NCI-H2081 treated with DMSO at 0.1 percent for 48 hours (cell line): ENCODE measurements at places on chromosomes 2 and 18.

GRCh38 chr2:61356958-61357350, 113.9 kb downstream of the USP34 start:
- no peak for DNase-seq

DNA sequence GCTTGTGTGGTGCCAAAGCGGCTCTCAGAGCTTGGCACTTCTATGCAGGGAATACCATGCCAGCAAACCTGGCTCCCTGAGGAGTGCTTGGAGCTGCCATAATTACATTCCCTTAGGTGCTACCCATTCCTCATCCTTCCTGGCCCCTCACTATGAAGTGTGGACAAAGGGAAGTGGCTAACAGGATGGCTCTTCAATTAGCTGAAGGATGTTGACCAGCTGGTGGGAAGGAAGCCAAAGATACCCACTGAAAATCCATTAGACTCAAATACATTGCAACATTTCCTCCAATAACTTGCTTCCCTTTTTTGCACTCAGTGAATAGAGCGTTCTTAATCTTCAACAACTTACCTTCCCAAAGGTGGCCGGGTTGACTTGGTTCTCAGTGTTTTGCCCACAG, 8.5 kb downstream of the RFX8 start:
- no peak for DNase-seq

GRCh38 chr2:206432193-206433082, 10.9 kb upstream of the ADAM23 start:
- DNase-seq, result no peak

DNA sequence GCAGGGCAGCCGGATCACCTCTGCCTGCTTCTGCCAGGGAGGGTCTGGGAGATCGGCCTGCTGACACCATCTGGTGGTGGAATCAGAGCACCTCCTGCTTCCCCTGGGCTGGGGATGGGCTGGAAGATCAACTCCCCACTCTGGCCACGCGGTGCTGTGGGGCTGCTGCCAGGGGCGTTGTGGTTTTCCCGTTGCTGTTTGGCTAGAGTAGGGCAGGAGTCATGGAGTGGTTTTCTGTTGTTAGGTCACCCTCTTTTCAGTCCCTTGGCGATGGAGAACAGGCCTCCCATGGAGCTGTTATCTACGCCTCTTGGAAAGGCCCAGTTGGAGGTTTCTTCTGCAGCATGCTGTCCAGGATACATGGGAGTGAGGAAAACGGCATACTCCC, 15.2 kb downstream of the BCL2L11 start:
- no peak for DNase-seq

DNA sequence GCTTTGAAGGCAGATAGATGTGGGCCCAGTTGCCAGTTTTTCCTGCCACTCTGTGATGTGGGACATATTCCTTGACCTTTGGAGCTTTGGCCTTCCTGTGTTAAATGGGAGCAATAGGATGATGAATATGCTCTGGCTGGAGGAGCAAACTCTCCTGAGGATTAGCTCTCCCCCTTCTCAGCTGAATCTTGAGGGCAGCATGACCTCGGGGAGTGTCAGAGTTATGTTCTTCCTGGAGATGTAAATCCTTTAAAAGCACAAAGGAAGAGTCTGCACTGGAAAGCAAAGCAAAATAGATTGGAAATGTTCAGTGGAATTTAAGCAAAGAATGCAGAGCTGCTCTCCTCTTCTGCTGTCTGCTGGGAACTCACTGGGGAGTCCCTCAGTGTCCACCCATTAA, 160.1 kb downstream of the ALK start:
- DNase-seq, result no peak

DNA sequence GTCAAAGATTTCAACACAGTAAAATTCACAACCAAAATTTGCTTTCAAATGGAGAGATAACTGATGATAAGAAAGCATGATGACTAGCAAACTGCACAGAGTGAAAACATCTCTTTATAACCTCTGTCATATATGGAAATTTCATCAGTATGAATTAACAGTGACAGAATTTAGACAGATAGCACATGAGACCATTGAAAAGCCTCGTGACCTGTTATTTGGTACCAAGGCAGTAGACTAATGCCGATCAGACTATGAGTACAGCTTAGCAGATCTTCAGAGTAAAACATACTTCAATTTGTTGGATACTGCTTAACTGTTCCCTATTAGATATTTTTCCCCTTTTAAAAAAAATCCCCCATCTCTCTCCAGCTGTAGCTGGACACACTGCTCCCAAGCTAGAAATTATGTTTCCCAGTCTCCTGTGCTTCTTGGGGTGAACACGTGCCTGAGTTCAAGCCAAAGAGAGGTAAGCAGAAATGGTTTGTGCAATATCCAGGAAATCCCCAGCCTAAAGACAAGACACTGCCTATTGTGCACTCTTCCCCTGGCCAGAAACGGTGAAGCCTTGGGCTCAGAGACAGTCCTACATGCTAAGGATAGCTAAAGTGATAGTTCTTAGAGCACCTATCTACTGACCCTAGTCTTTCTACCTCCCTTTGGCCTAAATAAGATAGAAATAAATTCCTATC, 256.1 kb downstream of the NCKAP5 start:
- DNase-seq, result no peak

DNA sequence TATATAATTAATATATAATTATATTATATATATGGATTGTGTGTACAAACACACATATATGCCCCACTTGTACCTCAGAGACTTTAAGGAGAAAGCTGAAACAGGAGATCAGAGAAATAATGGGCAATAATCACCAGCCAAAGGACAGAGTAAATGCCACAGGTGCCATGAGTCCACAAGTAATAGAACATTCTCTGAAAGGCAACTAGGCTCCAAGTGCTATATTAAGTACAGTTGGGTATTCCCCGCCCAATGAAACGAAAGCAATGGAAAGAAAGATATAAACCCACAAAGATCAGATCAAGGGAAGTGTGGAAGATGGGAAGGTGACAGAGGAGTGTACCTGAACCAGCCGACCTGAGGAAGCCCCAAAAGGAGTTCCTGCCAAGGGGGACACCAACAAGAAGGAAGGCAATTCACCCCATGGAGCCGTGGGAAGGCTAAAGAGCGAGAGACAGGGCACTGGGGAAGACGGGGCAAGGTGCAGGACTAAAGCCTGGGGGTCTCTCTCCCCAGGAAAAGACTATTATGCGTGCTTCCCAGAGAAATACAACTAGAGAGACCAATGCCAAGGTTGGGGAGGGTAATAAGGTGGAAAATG, 19.0 kb downstream of the DYM start:
- no peak for DNase-seq

GRCh38 chr2:8328217-8328616, 353.6 kb upstream of the ID2 start:
- DNase-seq, result no peak

DNA sequence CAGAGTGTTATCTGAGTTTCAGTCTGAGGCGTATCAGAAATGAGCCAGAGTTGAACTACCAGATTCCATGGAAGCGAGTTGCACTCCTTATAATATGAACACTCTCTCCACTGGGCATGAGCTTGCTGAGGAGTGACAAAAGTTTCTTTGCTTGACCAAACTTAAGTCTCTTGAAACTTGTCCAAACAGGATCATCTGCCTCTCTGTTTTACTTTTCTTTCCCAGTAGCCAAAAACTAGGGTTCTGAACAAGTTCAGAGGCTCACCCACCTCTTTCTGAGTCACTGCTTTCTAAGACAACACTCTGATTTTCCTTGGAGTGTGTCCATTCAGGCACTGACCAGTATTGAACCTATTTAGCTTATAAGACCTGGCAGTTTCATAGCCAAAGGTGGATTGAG, 233.2 kb upstream of the TCF4 start:
- no peak for DNase-seq

GRCh38 chr2:84276590-84277255, 182.4 kb downstream of the SUCLG1 start:
- DNase-seq, result no peak

GRCh38 chr2:100524331-100524730, 38.5 kb upstream of the PDCL3 start:
- DNase-seq, result no peak

GRCh38 chr2:168692132-168692744, 110.2 kb upstream of the NOSTRIN start:
- no peak for DNase-seq

DNA sequence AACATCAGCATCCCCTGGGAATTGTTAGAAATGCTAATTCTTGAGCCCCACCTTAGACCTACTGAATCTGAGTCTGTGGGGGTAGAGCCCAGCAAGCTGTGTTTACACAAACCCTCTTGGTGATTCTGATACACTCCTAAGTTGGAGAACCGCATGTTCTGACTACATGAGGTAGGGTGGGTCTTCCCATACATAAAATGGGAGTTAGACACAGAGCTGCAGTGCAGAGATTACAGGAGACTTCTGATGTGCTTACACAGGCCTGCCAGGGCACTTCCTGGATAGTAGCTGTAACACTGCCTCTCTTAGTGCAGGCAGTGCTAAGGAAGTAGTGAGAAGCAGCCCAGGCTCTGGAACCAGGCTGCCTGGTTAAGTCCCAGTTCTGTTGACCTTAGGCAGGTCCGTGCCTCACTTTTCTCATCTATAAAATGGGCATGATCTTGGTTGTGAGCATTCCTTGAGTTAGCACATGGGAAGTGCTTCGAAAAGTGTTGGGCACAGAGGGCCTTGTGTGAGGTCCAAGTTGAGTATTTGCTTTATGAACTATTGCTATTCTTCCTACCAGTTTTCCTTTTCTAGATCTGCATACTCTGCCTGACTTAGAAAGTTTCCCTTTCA, 67.3 kb downstream of the GLI2 start:
- no peak for DNase-seq

GRCh38 chr2:48066000-48066399, 159.7 kb upstream of the FBXO11 start:
- DNase-seq, result no peak

DNA sequence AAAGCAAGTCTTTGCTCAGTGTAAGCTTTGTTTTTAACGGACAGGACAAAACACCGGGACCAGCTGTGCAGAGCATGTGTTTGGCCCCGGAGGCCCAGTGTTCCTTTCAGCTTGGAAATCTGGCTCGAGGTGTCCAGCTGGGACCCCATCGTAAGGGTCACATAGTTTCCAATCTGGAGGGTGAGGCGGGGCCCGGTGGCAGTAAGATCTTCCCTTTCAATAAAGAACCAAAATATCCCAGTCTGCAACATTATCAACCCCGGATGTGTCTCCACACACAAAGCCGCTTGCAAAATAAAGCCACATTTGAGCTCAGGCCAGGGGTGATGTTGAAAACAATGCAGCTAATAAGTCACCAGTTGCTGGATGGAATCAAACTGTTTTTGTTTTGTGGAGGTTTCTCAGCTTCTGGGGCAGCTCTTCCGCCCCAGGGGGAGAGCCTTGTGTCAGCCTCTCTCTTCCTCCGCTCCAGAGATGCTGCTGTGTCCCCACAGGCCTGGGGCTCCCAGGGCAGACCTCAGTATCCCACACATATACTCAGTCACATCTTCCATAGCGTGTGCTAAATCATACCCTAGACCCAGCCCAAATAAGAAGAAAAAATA, 138.6 kb upstream of the GLI2 start:
- no peak for DNase-seq

DNA sequence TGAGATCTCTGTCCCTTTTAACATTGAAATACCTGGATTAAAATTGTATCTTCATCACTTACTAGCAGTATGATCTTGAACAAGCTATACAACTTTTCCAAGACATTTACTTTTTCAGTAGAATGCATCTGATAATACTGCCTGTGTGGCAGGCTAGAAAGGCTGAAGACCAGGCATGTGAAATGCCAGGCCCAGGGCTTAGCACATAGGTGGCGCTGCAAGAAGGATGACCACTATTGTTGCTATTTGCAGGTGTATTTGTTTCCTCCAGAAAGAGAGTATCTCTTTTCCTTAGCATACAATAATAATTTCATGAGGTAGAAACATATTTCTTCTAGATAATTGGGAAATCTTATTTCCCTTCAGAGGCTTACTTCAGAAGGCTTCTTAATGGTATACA, 331.3 kb downstream of the THSD7B start:
- no peak for DNase-seq

DNA sequence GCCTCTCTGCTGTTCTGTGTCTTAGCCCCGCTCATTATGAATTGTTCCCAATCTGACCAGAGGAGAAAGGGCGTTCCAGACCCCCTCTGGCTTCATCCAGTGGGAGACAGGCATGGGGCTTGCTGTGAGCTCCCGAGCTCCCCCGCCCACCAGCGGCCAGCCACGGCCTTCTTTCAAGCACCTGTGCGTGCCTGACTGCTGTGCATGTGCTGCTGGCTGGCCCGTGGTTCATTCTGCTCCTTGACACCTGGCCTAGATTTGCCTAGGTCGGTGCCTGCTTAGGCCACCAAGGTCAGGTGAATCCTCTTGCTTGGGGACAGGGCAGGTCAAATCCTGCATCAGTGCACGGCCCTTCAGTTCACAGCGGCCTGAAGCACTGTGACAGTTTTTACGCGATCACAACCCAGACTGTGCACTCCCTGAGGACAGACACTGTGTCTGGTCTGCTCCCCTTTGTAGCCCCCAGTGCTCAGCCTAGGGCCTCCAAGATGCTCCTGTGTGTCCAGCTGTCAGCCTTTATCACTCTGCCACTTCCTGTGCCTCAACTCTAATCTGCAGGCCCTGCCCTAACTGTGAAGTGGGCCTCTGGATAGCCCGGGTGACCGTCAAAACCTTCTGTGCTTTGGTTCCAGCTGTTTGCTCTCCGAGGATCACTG, 3.6 kb upstream of the LPIN1 start:
- no peak for DNase-seq

DNA sequence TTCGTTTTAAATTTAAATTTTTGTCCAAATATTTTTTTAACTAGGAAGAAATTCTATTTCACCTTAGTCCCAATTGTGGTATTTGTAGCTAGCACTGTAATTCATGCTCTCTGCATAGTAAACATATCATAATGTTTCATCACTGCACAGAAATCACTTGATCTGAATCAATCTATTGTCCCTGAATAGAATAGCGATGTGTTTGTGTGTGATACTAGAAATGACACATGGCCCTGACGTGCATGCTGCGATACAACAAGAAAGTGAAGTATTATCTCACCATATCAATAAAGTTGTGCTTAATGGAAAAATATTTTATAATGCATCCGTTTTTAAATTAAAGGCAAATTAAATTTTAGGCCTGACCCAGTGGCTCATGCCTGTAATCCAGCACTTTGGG, 10.0 kb downstream of the TTL start:
- no peak for DNase-seq

DNA sequence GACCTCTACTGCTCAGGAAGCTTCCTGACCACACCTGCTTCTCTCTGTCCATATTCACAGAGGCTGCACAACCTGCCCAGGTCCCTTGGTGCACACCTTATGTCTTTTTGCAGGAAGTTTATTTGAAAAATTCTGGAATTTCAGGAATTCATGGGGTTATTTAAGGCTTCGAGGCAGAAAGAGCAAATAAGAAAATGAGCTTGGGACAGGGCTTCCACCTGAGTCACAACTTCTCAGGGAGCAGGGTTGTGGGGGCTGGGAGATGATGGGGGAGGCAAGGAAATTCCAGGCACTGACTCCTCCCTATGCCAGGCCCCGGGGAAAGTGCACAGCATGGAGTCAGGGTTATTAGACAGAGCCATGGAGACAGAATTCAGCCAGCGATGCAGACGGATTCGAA, 57.7 kb downstream of the INHBB start:
- DNase-seq, result no peak

DNA sequence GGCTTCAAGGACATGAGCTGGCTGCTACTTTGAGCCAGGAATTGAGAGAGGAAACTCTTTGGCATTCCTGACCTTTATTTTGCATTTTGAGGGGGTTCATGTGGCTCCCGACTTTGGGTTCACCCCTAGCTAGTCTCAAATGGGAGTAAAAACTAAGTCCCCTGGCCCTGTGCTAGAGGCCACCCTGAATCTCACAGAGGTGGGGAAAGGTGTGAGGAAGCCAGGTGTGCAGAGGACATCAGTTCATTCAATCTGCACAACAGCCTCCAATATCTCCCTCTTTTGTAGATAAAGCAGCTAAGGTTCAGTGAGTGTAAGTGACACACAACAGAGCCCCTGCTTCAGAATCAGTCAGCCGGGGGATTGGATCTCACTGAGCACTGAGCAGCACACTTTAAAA, 325.7 kb downstream of the DCDC2C start:
- no peak for DNase-seq
